CD4-positive, alpha-beta T cell treated with Interleukin-17A for 1 hour (primary cell): ENCODE measurements at places on chromosomes 1 and 21.

- no peak for DNase-seq
Observed at GRCh38 chr1:202584707-202585589, 125.3 kb downstream of the SYT2 start.

GRCh38 chr1:154970631-154971340 is at the start of gene SHC1:
SHC1 (minus strand) TSS chr1:154970747; CDS start chr1:154970526, 221 bp downstream.
- peak; percentile 37 for DNase-seq

DNA sequence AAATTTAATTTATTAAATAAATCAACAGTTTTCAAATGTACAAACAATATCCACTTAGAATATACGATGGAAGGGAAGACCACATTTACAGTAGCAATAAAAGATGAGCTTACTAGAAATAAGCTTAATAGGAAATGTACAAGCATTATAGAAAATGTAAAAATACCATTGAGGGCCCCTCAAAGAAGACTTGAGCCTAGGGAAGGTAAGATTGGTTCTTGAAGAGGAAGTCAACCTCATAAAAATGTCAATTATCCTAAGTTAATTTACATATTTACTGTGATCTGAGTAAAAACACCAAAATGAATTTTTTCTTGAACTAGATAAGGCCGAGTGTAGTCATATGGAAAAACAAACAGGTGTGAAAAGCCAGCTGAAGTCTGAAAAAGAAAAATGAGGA is 39.7 kb upstream of the TRIM67 start:
- DNase-seq = no peak

DNA sequence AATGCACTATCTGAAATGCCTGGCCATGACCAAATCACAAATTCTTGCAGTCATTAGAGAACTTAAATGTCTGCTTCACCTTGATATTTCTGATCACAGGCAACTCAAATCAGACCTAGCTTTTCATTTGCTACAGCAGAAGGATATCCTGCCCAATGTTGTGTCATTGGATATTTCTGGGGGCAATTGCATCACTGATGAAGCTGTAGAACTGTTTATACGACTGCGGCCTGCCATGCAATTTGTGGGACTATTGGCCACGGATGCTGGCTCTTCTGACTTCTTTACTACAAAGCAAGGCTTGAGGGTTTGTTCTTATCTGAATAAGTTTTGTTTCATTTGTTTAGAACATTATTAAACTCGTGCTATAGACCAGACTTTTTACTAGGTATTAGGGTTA is 14.9 kb downstream of the ZYG11A start:
- DNase-seq = no peak

- DNase-seq = no peak
Observed at GRCh38 chr1:85406081-85406480, 58.9 kb downstream of the DDAH1 start.

- no peak for DNase-seq
Observed at GRCh38 chr1:172851077-172851476, 192.2 kb downstream of the FASLG start.

DNA sequence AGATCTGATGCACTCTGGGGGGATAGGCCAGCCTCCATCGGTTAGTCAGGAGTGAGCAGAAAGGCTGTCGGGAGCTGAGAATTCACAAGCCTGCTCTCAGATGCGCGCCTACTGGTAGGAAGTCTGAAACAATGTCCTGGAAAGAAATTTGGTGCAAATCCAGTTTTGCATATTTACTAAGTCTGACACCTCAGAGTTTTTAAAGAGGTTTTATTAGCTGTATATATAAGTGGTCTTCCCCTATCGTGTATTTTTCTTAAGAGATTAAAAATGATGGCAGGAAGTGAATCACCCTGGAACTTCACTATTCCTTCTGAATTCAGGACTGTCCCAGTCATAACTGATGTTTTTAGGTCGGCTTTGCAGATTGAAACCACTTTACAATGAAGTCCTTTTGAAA is 99.8 kb upstream of the C1orf105 start:
- no peak for DNase-seq

DNA sequence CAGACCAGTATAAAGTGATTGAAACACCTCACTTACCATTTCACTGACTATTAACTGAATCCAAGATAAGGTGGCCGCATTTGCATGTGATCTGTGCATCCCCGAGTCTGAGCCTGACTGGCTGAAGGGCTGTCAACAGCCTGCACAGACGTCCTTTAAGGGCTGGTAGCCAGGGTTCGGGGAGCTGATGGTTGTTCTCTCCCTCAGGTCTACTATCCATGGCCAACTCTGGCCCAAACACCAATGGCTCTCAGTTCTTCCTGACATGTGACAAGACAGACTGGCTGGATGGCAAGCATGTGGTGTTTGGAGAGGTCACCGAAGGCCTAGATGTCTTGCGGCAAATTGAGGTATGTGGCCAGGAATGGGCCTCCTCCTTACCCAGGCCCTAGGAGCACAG is 14.0 kb downstream of the PPIE start:
- DNase-seq = no peak

- no peak for DNase-seq
Observed at GRCh38 chr1:21875621-21876063, 61.5 kb downstream of the HSPG2 start.

- DNase-seq = no peak
Observed at GRCh38 chr1:117120774-117121588, 568 bp downstream of the TRIM45 start.

- no peak for DNase-seq
Observed at GRCh38 chr1:41496080-41497055, 11.9 kb upstream of the EDN2 start.

GRCh38 chr1:220335668-220336067 is 63.4 kb upstream of the RAB3GAP2 start:
- no peak for DNase-seq

DNA sequence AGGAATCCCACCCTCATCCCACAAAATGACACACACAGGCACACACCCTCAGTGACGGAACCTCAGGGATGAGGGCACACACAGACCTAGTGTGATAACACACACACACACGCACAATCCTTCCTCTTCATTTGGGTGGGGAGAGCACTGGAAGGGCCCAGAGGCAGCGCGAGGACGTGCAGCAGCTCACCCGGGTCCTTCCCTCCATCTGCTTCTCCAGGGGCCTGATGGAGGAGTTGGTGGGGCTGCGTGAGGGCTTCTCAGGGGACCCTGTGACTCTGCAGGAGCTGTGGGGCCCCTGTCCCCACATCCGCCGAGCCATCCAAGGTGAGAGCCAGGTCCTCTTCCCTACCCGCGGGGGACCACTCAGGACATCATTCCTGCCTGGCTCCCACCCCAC is 557 bp downstream of the CLCNKA start:
- no peak for DNase-seq

GRCh38 chr1:164794356-164794755 is 235.4 kb downstream of the PBX1 start:
- no peak for DNase-seq

DNA sequence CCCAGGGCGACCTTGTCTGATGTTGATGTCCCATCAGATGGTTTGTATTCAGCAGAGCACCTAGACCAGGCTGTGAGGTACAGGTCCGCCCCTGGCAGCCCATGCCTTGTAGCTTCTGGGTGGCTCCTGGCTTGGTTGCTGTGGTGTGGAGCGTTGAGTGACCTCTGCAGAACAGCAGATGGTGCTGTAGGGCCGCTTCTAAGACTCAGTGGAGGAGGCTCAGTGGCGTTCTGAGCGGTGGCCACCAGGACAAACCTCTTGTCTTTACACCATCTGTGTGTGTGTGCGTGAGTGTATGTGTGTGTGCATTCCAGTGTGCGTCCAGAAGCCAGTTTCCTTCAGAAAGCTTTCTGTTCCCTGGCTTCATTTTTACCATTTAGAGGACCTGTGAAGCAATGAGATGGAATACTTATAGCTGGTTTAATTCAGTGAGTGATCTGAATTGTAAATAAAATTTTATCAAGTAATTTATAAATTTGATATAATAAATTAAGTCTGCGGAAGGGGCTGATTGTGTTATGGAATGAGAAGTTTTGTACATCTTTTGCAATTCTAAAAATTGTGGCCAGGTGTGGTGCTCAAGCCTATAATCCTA is 66.1 kb downstream of the ADARB1 start:
- DNase-seq = peak; percentile 76

- no peak for DNase-seq
Observed at GRCh38 chr1:174160109-174160473, 771 bp downstream of the RABGAP1L start.

DNA sequence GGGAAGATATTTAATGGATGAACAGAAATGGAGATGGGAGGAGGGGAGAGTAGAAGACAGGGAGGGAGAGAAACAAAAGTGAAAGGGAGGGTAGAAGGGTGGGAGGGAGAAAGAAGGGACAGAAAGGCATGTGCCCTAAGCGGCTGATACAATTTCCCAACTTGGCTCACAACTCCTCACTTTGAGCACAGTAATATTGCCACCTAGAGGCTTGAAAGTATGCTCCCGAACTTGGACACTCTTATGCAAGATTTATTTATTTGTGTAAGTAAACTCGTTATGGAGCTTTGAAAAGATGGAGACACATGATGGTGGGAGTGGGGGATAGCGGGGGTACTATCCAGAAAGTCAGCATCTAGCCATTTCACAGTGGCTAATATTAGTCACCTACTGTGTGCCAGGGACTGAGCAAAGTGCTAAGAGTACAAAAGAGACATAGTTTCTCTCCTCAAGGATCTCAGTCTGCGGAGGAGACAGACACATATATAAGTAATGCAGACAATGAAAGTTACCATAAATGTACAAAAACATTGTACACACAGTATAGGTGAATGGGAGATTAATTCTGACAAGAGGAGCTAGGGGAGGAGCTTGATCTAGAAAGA is 189.7 kb downstream of the SEC16B start:
- DNase-seq = no peak

- DNase-seq = peak; percentile 93
Observed at GRCh38 chr1:108559215-108560186, at the start of gene EEIG2. EEIG2 (plus strand) TSS chr1:108560100; CDS start chr1:108560429, 329 bp downstream.

DNA sequence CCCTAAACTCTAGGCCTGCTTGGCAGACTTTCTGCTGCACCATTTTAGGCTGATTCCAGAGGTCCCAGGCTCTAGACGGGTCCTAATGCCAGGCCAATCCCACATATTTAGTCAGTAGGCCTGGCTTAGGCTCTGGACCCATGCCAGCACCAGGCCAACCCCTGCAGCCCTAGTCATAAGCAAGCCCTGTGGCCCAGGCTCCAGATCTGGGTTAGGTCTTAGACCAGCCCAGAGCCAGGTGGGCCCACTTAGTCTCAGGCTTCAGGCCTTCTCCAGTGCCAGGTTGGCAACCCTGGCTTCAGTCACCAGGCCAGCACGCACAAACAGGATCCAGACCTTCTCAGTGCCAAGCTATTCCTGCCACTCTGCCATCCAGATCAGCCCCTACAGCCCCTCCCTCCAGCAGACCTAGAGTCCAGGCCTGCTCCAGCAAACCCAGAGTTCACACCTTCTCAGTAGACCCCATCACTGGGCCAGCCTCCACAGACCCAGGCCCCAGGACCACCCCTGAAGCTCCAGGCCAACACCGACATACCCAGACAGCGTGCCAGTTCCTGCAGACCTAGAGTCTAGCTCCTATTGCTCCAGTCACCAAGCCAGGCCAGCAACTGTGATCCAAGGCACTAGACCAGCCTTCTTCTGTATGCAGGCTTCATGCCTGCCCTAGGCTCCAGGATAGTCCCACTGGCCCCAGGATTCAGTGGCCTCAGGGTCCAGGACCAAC is 467.6 kb downstream of the RWDD3 start:
- no peak for DNase-seq

DNA sequence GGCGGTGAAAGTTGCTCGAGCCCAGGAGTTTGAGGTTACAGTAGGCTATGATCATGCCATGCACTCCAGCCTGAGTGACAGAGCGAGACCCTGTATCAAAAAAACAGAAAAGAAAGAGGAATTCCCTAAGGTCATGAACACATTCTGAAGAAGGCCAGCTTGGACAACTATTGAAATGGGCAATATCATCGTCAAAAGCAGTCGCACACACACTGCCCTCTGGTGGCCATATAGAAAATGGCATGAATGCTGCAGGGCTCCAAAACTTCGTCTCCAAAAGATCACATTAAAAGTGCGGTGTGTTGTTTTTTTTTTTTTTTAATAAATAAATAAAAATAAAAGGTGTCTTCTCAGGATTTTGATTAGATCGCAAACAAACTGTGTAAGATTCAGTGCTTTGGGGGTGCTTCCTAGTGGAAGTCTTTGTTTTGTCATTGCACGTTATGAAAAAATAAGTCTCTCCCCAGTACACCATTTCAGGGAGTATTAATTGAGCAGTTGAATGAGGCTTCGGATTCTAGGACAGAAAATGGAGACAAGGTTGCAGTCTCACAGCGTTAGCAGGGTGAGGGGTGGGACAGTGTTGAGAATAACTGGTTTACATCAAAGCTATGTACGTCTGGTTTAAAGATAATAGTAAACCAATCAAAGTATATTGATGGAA is 87.5 kb upstream of the FMN2 start:
- peak; percentile 6 for DNase-seq

DNA sequence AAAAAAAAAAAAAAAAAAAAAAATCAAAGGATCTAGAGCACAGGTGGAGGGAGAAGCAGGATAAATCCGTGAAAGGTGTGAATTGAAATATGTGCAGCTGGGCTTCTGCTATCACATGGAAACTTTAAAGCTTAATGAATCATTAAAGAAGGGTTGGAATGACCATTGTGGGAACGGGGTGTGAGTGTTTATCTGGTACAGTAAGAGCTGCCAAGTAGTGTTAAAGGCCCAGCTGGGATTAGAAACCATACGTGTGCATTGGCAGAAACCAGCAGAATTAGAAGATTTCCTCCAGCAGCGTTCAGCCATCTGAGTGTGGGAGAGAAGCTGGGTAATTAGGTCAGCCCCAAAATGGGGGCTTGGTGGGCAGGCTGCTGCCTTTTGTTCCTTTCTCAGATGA is 13.5 kb downstream of the FALEC start:
- DNase-seq = no peak
